H7 (cell line): ENCODE measurements at places on chromosomes 13 and 19.

DNA sequence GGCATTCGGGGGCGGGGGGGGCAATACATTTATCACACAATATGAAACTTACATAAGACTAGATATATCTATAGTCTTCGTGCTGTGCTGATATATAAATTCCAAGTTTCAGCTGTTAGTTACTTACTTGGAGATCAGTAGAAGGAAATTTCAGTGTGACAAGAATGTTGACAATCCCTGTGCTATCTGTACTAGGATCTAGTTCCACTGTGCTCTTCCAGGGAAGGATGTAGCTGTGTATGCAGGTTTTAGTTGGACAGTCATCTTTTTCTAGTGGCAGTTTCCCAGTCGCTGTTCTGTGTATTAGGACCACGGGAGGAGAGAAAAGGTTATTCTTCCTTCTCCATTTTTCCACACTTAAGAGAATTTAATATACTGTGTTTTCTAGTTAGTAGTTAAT, 3.2 kb upstream of the TRIM13 start:
- no peak for DNase-seq

DNA sequence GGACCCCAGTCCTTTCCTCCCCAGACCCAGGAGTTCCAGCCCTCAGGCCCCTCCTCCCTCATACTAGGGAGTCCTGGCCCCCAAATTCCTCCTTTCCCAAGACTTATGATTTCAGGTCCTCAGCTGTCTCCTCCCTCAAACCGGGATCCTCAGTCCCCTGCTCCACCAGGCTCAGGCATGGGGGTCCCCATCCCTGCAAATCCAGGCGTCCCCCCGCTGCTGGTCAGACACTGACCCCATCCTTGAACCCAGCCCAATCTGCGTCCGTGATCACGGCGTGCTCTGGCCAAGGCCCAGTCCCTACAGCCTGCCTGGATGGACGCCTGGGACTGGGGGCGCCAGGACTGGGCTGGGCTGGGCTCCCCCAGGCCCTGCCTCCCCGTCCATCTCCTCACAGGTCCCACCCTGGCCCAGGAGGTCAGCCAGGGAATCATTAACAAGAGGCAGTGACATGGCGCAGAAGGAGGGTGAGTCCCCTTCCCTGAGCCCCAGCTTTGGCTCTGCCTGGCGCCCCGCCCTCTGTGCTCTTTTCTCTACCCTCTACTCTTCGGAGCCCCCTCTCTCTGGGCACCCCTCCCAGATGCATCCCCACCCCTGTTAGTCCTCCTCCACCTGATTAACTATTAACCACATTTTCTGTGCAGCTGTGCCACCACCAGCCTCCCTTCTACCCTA, 672 bp downstream of the HPN start:
- DNase-seq: peak; percentile 58

GRCh38 chr13:77752512-77753069, 55.1 kb downstream of the SLAIN1 start:
- no peak for DNase-seq

- no peak for DNase-seq
Observed at GRCh38 chr13:60018536-60018935, 145.2 kb downstream of the DIAPH3 start.

- DNase-seq: peak; percentile 52
Observed at GRCh38 chr19:18123819-18124218, 26.2 kb downstream of the MAST3 start.

GRCh38 chr19:45729800-45730290, 851 bp downstream of the FBXO46 start:
- DNase-seq: peak; percentile 50

- no peak for DNase-seq
Observed at GRCh38 chr13:34161931-34162543, 344.1 kb downstream of the RFC3 start.

- DNase-seq: no peak
Observed at GRCh38 chr13:25686831-25687470, 315.2 kb downstream of the ATP8A2 start.

GRCh38 chr19:23571175-23571574, 115.8 kb downstream of the ZNF675 start:
- no peak for DNase-seq

DNA sequence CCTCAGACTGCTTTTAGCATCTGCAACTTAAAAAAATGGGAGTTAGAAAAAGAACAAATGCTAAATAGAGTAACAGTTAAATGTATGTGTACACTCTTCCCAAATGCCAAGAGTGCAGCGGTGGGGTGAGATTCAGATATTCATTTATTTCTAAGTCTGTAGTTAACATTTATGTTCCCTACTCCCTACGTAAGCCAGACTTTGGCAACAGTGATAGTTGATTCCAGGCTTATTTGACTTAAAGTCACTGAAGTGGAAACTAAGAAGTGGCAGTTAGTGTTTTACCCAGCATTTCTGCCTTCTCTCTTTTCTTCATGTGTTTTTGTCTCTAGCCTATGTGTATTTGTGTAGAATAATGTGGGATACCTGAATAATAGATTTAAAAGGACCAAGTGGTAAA, 4.5 kb downstream of the MIR17HG start:
- no peak for DNase-seq

- DNase-seq: no peak
Observed at GRCh38 chr19:20612711-20613316, 47.2 kb upstream of the ZNF737 start.

- no peak for DNase-seq
Observed at GRCh38 chr19:37845932-37846331, 60.5 kb downstream of the WDR87 start.

GRCh38 chr19:42017040-42017439, 23.0 kb upstream of the ATP1A3 start:
- DNase-seq: no peak

DNA sequence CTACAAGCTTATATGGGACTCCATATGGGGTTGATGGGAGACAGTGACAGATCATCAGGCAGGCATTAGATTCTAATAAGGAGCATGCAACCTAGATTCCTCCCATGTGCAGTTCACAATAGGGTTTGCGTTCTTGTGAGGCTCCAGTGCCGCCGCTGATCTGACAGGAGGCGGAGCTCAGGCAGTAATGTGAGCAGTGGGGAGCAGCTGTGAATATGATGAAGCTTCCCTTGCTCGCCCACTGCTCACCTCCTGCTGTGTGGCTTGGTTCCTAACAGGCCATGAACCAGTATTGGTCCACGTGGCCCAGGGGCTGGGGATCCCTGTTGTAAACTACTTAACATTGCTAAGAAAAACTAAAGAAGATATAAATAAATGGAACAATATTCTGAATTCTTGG, 378.4 kb downstream of the KCNRG start:
- DNase-seq: peak; percentile 30

DNA sequence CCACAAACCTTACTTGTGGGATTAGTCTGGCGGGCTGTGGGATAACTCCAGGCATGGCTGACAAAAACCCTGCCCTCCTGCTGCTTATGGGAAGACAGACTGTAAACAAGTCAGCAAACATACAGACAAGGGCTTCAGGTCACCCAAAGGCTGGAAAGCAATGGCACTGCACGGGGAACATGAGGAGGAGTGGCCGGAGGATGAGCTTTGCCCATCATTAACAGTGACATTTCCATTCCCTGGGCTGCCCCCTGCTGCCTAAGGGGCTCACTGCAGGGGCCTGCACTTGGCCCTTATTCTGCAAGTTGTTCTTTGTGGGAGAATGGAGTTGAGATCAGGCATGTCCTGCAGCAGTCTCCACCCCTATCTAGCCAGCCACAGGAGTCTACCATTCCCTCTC, 91.3 kb downstream of the UQCRFS1 start:
- DNase-seq: peak; percentile 71

GRCh38 chr13:99517577-99517976, 16.3 kb downstream of the TM9SF2 start:
- no peak for DNase-seq

DNA sequence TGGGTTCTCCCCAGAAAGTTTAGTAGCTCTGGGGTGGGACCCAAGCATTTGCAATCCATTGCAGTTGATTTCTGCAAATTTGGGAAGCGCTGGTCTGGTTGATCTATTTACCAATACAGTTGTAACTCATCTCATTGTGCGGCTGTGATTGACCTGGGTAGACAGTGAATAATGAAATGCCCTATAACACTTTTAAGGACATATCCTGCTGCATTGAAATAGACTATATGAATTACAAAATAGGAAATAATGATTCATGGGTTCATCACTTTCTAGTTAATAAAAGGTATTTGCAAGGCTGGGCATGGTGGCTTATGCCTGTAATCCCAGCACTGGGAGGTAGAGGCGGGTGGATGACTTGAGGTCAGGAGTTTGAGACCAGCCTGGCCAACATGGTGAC, 59.0 kb upstream of the FARP1 start:
- DNase-seq: no peak

- DNase-seq: no peak
Observed at GRCh38 chr19:35760711-35761349, 2.9 kb downstream of the PROSER3 start.

DNA sequence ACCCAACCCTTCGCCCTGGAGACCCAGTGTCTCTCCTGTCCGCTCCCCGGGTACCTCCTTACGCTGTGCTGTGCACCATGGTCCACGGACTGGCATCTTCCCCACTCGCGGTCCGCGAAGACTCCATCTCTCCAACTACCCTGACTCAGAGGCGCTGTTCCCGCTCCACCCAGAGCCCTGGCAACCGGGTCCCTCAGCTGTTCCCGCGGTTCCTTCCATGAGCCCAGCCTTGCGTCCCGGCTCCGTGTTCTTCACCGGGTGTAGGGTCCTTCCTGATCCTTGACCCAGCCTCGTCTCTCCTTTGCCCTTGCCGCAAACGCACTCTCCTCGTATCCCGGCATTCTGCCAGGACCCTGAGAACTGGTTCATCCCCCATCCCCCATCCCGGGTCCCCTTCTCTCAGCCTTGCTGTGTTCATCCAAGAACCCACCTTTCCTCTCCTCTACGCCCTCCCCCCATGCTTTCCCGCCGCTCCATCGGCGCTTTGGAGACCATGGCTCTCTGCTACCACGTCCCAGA, 664 bp downstream of the ICAM5 start:
- peak; percentile 80 for DNase-seq

DNA sequence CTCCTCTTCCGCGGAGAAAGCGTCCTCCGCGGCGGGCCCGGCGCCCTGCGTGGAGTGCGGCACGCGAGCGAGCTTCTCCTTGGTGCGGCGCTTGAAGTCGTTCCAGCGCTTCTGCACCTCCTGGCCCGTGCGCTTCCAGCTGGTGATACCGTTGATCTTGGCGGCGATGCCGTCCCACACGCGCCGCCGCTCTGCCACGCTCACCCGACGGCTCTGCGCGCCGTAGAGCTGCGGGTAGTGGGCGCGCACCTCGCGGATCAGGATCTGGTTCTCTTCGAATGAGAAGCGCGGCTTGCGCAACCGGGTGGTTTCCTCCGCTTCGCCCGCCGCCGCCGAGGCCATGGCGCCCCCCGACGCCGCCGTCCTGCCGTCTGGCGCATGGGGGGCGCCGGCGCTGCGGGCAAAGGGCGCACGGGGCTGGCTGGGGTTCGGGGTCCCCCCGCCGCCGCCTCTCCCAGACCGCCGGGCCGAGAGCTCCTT, 941 bp downstream of the MYPOP start:
- DNase-seq: peak; percentile 81

DNA sequence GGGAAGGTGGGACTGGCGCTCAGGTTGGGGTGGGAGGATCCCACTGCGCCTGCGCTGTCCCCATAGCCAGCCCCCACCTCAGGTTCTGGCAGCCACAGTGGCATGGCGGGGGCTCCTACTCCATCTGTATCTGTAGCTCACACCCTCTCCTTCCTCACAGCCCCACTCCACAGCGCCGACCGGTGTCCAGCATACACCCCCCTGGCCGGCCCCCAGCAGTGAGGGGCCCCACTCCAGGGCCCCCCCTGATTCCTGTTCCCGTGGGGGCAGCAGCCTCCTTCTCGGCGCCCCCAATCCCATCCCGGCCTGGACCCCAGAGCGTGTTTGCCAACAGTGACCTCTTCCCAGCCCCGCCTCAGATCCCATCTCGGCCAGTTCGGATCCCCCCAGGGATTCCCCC, 6.0 kb downstream of the TMED1 start:
- DNase-seq: peak; percentile 55

GRCh38 chr19:995051-995827, 5.0 kb upstream of the GRIN3B start:
- no peak for DNase-seq

DNA sequence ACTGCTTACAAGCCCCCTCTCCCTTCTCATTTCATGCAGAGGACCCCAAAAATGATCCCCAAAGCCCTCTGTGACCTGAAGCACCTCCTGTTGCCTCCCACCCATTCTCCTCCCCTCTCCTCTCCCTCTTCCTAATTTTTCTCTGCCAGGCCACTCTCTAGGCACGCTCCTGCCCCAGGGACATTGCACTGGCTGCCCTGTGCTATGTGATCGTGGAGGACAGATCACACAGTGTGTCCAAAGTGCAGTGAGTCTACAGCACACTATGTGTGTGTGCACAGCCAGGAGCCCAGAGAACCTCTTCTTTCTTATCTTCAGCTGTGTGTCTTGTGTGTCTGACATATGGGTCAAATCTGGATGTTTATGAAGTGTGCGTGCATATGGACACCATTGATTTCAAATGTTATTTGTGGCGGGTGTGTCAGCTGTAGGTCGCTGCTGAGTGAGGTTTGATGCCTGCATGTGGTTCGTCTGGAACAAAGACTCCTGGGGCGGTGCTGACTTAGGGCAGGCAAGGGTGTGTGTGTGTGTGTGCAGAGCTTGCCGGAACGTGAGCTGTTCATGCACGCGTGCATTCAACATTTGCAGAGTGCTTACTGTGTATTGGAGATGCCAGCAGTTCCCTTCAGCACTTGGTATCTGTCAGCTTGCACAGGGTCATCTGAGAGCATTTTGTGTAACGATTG, 2.1 kb upstream of the KLHL26 start:
- no peak for DNase-seq

- peak; percentile 51 for DNase-seq
Observed at GRCh38 chr19:10135551-10136334, 16.0 kb upstream of the EIF3G start.

DNA sequence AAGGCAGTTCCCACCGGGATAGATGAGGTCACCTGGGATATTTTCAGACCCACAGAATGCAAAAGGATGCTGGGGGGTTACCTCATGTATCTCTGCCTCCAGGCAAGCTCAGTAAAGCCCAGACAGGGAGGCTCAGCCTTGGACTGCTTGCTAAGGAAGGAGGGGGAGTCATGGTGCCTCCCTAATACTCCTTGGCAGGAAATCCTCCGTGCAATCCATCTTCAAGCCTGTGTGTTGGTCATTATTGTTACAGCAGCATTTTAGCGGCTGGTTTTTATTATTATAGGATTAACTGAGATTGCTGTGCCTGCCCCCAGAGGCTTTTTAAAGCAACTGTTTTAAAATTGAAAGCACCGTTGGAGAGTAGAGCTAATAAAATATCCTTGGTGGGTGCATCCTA, 188.5 kb upstream of the UBL3 start:
- no peak for DNase-seq

DNA sequence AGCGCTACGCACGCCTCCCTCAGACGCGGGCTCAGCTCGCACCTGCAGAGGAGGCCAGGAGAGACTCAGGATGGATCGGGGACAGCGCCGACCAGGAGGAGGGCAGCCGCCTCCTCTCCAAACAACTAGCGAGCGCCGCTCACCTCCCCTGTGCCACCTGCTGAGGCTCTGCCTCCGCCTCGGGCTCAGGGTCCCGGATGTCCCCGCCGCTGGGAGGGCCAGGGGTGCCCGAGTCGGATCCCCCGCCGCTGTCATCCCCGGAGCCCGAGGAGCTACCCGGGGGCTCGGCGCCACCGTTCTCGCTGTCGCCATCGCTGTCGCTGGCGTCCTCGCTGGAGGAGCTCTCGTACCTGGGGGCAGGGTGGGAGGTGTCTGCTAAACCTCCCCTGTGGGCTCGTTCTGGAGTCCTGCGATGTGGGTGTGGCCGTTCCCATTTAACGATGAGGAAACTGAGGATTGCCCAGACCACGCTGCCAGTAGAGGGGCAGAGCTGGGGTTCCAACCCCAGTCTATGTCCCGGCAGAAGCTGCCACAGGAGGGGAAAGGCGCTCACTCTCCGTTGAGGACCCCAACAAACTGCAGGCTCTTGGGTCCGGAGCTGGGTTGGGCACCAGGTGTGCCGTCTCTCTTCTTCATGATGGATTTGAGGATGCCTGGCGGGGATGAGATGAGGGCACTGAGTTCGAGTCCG, 9.2 kb downstream of the KANK3 start:
- peak; percentile 86 for DNase-seq
